ENCODE measurements at places on chromosomes 16 and 17.

DNA sequence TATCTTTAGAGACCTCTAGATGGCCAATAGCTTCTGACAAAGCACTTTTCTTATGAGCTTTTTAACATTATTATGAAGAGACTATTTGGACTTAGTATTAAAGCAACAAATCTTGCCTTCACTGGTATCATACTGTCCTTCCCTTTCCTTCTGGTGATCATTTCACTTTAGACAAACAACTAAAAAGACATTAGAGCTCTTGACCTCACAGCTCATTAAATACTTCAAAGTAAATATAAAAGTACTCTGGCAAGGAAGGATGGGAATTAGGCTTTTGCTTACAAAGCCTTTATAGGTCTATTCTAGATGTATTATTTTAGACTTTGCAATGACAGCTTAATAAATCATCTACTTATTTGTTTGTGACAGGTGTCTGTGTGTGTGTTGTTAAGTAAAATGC is 11.1 kb downstream of the STXBP4 start:
- no peak for DNase-seq

GRCh38 chr17:73625991-73626673 is 18.1 kb downstream of the SDK2 start:
- DNase-seq, result no peak

DNA sequence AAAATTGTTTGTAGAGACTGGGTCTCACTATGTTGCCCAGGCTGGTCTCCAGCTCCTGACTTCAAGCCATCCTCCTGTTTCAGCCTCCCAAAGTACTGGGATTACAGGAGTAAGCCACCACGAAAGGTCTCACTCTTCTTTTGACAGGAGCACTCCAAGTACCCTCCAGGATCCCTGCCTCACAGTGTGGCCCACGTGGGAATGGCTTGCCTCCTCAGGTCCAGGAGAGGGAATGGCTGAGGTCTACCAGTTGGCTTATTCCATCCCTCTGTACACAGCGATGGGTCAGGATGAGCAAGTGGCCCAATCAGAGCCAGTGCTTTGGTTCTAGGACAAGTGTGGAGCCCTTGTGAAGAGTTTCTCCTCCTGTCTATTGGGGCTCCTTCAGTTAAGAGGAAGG is 73.7 kb upstream of the ZNF423 start:
- DNase-seq, result no peak

GRCh38 chr16:50989047-50989446 is 162.0 kb downstream of the SALL1 start:
- no peak for DNase-seq

GRCh38 chr16:82004601-82005000 is 6.7 kb downstream of the SDR42E1 start:
- no peak for DNase-seq

DNA sequence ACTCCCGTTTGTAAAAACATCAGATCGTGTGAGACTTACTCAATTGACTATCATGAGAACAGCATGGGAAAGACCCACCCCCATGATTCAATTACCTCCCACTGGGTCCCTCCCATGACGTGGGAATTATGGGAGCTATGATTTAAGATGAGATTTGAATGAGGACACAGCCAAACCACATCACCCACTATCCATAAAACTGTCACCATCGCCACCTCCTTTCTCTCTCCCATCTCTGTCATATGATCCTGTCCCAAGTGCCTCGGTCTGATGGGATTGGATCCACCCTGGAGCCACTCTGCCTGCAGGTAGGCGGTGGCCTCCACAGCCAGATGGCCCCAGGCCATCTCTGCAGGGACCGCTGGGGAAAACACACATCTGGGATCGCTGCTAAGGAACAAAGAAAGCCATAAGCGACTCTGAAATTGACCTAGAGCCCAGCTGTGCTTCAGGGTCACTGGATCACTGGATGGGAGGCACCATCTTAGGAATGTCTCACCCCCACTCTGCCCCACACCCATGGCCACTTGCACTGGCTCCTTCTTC is 61.2 kb downstream of the TMEM186 start:
- DNase-seq, result no peak

GRCh38 chr17:78828470-78829185 is 12.0 kb downstream of the USP36 start:
- no peak for DNase-seq

GRCh38 chr17:14152721-14153120 is 83.4 kb downstream of the COX10 start:
- no peak for DNase-seq

GRCh38 chr16:85112364-85112763 is at the start of gene CIBAR2:
Gene CIBAR2 (minus strand): TSS chr16:85112472. CDS start chr16:85112352, 120 bp downstream.
- DNase-seq, result no peak

GRCh38 chr16:1188432-1189189 is 35.7 kb downstream of the CACNA1H start:
- no peak for DNase-seq

- no peak for DNase-seq
These were observed 128.5 kb downstream of the SPACA3 start for GRCh38 chr17:33120103-33120502.

DNA sequence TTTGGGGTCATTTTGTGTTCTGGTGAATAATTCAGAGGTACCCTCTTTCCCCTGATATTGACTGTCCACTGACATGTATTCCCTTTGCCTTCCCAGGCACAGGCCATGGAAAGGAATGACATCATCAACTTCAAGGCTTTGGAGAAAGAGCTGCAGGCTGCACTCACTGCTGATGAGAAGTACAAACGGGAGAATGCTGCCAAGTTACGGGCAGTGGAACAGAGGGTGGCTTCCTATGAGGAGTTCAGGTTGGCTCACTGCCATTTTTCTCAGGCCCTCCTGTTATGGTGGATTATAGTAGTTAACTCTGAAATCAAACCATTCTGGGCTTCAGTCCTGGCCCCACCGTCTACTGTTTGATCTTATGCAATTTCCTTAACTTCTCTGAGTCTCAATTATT is 1.6 kb upstream of the EFTUD2 start:
- DNase-seq, result no peak

GRCh38 chr17:63024201-63024600 is 58.2 kb downstream of the TANC2 start:
- no peak for DNase-seq

DNA sequence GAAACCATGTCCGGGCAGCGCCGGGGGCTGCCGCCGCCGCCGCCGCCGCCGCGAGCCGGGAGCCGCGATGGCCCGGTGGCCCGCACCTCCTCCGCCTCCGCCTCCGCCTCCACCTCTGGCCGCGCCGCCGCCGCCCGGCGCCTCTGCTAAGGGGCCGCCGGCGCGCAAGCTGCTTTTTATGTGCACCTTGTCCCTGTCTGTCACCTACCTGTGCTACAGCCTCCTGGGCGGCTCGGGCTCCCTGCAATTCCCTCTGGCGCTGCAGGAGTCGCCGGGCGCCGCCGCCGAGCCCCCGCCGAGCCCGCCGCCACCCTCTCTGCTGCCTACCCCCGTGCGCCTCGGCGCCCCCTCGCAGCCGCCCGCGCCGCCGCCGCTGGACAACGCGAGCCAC is 587 bp downstream of the HS3ST4 start:
- DNase-seq, result no peak
